ENCODE measurements at places on chromosomes 12 and 14.

- no peak for DNase-seq
Measured at GRCh38 chr12:59708484-59708883, 112.7 kb downstream of the SLC16A7 start.

DNA sequence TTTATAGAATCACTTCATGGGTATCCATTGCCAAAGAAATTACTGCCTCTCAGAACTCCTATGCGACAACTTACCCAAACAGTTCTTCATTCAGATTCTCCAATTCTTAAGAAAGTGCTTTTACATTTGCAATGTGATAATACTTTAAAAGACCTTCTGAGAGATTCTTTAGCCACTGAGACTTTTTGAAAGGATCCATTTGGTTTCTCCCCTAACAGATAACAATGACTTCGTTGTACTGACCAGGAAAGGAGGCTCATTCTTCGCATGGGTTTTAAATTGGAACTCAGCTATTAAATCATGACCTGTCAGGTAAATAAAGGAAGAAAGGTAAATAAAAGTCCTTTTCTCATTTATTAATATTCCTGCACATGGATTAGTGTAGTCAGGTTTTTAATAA is 14.8 kb downstream of the ITPR2 start:
- no peak for DNase-seq

DNA sequence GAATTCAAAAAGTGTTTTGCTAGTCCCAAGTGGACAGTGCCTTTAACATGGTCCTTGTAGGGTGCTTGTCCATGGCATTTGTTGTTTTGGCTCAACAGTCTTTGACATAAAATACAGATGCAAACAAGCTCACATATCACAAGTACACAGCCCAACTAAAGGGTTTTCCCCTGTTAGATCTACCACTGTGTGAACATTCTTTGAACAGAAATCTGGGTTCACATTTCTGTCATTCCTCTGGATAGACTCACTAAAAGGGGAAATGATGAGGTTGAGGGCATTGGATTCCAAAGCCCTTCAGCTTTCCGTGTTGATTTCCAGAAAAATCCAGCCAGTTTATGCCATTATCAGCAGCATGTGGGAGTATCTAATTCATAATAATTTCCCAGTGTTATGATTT is 54.1 kb downstream of the EP400 start:
- DNase-seq = no peak

DNA sequence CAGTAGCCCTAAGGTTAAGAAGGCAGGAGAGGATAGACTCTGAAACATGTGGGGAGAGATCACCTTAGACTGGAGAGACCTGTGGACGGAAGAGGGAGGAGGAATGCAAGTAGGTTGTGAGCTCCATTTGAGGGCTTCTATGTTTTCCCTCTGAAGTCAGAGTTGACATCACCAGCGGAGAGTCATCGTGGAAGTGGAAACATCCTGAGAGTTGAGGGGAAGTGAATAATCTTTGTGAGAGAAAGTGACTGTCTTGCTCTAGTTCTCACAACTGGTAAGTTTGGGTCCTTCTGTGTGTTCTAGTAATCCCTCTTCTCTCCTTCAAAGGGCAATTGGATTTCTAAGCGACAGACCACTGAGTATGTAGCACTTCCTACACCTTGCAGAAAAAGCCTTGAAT is 103.6 kb upstream of the CCND2 start:
- no peak for DNase-seq

GRCh38 chr14:24329073-24329663 is 5.7 kb downstream of the ADCY4 start:
- DNase-seq = no peak

GRCh38 chr14:100056964-100057795 is 8.0 kb upstream of the EVL start:
- no peak for DNase-seq

DNA sequence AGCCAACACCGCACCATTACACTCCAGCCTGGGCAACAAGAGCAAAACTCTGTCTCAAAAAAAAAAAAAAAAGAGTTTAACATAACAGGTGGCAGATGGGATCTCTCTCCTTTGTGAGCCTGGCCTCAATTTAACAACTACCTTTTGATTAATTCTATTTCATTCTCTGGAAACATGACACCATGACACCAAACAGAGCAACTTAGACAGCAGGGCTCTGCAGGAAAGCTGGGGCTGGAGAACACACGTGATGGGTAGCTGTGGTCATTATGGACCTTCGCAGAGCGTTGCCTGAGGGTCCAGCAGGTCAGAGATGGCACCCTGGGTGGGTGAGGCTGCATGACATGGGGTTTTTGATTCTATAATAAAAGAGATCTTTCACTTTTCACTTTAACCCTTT is 1.7 kb upstream of the DGLUCY start:
- no peak for DNase-seq

DNA sequence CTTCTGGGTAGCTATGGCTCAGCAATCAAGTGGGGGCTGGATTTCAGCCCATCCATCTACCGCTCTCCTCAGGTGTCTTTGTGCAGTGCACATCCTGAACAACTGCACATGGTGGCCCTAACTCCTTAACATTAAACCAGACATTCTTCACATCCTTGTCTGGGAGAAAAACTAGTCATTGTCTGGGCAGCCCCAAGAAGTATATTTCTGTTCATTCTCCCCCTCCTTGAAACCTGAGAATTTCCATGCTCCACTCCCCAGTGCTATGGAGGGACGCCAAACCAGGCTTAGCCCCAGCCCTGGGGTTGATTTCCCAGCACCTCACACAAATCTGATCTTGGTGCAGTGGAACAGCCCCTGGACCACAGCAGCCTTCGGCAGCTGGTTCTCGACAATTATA is 13.4 kb downstream of the MYL2 start:
- DNase-seq = no peak

- no peak for DNase-seq
Measured at GRCh38 chr14:94290197-94290596, 2.9 kb downstream of the SERPINA10 start.

- no peak for DNase-seq
Measured at GRCh38 chr14:28867571-28867970, 101.0 kb downstream of the FOXG1 start.
